ENCODE measurements at places on chromosomes 3 and 15.

DNA sequence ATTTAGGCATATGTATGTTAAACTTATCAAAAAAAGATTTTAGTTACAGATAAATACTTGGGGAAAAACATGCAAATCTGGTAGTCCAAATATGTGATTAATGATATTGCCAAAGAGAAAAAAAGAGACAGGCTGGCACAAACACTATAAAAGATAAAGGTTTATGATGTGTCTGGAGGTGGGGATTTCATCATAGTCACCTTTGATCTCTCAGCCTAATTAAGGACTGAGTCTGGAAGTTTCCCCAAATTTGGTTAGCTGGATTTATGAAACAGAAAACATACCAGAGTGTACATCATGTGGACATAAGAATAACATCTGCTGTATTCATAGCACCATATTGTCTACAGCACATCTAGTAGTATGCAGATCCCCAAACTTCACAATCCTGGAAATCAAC lies 157.0 kb downstream of the FGF12 start:
- DNase-seq, result no peak

DNA sequence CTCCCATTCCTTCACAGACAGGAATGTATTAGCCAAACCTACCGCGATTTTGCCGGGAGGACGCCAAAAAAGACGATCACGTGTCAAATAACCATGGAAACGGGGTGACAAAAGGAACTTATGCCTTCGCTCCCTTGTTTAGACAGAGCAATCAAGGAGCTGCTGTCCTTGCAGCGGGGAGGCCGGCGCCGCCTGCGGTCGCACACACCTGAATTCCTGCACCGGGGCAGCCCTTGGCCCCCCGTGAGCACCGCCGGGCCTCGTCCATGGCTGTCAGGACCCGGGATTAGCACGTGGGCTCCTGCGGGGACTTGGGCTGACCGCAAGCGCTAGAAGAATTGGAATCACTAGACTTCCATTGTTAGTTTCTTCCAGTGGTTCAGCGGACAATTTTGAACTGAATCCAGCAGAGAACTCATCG lies 193.1 kb downstream of the SHQ1 start:
- no peak for DNase-seq

DNA sequence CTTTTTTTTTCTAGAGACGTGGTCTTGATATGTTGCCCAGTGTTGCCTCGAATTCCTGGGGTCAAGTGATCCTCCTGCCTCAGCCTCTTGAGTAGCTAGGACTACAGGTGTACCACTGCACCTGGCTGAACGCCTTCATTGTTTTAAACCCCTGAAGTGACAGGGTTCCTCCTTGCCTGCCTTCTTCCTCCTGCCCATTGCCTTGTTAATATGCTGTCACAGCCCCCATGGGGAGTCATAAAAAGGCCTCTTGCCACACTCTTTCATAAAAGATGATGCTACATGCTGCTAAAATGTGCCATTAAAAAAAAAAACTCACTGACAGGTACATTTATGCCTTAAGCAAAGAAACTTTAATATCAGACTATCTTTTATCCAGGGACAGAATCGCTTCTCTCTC lies 116.8 kb upstream of the SKOR1 start:
- no peak for DNase-seq

DNA sequence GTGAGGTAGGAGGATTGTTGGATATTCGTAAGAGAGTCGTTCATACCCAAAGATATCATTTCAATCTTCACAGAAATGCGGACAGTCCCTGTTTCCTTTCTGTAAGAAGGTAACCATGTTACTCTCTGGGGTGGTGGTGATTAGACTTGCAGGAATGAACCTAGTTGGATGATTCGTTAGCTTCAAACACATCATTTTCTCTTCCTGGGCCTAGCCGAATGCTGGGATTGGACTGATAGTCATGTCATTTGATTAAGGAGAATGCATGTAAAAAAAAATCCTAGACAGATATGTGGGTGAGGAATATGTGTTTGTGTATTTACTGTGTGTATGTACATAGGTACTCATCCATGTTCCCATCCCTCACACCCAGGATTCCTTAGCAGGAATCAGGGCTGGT lies 12.4 kb downstream of the SLCO3A1 start:
- DNase-seq, result no peak

- no peak for DNase-seq
Observed at GRCh38 chr3:123414973-123415775, 33.7 kb downstream of the ADCY5 start.

DNA sequence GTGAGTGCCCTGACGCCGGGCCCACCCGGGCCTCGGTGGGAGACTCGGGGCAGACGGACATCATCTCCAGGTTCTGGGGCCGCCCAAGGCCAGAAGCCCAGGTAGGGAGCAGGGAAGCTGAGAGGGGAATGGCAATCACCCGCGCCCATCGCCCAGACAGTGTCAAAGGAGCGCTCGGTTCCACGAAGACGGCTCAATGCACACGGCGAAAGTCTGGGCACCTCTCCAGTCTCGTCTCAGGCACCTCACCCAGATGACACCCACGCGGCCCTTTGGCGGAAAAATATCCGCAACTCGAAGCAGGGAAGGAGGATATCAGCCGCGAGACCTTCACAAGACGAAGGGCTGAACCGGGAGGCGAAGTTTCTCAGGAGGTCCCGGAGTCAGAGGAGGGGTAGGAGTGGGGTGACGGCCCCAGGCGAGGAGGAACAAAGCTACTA lies 916 bp downstream of the IL17RD start:
- DNase-seq, result peak; percentile 77

DNA sequence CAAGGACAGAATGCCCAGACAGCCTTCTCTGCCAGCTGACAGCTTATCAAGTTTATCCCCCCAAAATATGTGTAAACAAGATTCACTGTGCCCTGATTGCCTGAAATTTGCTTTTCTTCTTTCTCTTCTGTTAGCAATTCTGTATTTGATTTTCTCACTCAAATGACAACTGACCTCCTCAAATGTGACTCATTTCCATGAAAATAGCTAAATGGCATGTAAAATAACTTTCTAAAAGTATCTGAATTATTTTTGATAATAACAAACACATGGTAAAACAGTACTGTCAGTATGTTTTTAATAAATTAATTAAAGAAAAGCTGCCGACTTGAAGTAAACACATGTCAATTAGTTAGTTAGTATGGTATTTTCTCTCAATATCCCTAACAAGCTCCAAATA lies 202.3 kb upstream of the STAC start:
- DNase-seq, result no peak

- DNase-seq, result no peak
Observed at GRCh38 chr3:8954938-8955763, 8.1 kb downstream of the RAD18 start.

DNA sequence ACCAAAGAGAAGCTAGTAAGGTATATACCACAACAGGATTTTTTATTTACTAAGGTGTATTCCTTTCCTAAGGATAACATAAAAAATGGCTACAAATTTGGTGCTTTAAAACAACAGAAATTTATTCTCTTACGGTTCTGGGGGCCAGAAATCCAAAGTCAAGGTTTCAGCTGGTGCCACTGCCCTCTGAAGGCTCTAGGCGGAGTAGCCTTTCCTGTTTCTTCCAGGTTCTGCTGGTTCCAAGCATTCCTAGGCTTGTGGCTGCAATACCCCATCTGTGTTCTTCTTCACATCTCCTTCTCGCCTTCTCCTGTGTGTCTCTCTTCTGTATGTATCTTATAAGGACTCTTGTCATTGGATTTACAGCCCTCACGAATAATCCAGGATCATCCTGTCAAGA lies 549.9 kb downstream of the GRM7 start:
- no peak for DNase-seq

DNA sequence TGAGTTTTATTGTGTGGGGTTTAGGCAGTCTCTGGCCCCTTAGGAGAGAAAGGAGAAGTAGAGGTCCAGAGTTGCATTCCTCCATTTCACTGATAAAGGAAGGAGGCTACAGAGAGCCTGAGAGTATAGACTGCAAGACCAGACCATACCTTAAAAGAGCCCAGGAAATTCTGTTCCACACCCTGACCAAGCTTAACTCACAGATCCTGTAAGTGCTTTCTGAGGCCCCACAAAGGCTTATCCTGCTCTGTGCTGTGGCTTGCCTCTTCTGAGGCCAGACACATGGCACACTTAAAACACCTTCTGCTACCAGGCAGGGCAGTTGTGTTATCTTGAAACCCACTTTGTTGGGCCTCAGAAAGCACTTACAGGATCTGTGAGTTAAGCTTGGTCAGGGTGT lies 39.2 kb upstream of the LEKR1 start:
- DNase-seq, result no peak

DNA sequence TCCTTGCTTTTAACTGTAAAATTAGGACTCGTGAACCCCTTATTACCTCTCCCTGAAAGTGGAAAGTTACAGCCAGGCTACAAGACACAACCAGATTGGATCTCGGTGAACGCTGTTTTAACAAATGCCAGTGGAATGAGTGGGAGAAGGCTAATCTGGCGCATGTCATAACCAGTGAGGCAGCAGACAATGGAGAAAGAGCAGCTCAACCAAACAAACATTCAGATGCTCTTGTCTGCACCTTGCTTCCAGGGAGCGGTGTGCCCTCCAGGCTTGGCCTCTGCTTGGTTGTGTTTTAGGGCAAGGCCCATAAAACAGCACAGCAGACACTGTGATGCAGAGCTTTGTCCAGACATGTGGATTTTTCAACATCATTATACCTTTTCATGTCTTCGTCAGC lies 45.9 kb upstream of the ATP1B3 start:
- DNase-seq, result no peak
